Activated CD4-positive, alpha-beta T cell treated with anti-CD3 and anti-CD28 coated beads, Interleukin-10, Interleukin-2, amounts not matched to agents 100 ng/mL and 50 ng/mL, durations not matched to agents 16 hours and 8 hours (primary cell): ENCODE measurements at places on chromosomes 16 and 17.

- DNase-seq: no peak
Observed at GRCh38 chr16:57946181-57946801, 24.6 kb downstream of the CNGB1 start.

DNA sequence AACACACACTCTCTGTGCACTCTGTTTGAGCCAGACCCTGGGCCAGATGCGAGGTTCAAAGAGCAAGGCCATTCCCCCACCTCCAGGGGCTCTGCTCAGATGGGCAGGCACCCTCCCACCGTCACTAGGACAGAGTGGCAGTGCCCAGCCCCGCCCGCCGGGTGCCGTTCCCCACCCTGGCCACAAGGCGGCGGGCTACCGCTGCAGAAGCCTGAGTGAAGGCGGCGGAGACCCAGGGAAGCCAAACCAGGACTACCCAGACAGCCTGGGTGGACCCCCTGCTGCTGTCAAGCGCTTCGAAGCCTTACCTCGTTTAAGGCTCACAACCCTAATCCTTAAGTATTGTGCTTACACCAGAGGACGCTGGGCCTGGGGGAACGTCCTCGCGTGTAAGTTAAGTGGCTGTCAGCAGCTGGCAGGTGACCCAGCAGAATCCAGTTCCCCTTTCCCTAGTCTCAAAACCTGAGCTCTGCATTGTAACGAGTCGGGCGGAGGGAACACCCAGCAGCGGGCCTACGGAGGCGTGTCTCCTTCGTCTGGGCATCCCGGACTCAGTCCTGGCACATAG is 4.5 kb downstream of the ARHGAP27 start:
- DNase-seq: peak; percentile 82

- DNase-seq: no peak
Observed at GRCh38 chr17:29787995-29788394, 142.0 kb downstream of the SSH2 start.

DNA sequence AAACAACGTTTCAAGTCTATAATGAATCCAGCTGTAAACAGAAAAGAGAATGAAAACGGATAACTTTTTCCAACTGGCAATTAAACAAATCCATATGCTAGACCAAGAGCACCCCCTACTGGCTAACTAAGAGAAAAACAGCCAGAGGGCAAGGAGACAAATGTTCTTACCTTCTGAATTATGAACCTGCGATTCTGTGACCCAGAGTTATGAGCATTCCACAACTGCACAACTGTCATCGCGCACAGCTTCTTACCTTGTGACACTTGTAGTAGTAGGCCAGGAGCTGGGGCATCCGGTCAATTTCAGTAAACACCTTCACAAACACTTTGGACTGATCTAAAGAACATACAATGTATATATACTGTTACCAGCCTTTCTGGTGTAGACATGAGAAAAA is 18.6 kb downstream of the COG7 start:
- peak; percentile 70 for DNase-seq

GRCh38 chr16:12288537-12289174 is 312.1 kb downstream of the SNX29 start:
- DNase-seq: no peak
